ENCODE measurements at places on chromosomes 5 and 9. TPM values are rescaled to one million over a fixed set of nuclear protein-coding genes. Genes with fewer than 3 reads are reported as not detected.

DNA sequence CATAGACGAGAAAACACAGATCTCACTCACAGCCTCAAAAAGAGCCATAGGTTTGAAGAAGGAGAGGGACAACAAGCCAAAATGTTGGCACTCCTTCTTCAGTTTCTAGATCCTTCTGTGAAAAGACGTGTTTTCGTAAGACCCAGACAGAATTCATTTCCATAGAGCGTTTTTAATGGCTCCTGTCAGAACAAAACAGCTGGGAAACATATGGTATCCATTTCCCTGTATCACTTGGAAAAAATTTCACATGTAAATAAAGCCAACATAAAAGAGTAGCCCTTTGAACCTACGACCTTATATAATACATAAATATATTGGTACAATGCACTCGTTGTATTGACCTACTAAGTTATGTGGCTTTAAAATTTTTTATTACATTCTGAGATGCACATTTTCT, 108.1 kb downstream of the SNCAIP start:
- DNase-seq: no peak

DNA sequence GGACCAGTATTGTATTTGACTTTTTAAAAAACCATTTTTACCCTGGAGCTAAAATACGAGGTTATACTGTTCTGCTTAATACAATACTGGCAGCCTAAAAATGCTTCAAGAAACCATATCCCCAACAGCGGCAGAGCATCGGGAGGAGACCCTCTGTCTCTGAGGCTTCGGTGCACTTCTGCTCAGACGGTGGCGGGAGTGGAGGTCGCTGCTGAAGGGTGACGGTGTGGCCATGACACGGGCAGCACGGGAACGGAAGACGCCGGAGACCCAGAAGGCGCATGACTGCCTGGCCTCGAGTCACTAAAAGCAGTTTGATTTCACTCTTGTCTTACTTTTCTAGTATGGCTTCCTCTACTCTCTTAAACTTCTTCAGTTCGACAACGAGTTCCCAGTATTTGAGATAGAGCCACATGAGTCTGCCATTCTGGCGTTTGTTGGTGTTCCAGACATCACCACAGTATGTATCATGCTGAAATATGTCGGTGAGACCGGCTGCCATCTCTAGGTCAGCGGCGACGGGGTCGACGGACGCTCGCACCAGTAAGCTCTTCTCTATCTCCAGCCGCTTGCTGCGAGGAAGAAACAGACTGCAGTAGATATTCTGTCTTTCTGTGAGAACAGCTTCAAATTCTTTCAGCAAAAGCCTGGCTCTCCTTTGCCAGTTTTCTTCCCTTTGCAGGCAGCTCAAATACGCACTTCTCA, 12.8 kb downstream of the CCDC127 start:
- no peak for DNase-seq

- DNase-seq: no peak
Observed at GRCh38 chr9:98129451-98129881, 10.4 kb upstream of the TRIM14 start.

DNA sequence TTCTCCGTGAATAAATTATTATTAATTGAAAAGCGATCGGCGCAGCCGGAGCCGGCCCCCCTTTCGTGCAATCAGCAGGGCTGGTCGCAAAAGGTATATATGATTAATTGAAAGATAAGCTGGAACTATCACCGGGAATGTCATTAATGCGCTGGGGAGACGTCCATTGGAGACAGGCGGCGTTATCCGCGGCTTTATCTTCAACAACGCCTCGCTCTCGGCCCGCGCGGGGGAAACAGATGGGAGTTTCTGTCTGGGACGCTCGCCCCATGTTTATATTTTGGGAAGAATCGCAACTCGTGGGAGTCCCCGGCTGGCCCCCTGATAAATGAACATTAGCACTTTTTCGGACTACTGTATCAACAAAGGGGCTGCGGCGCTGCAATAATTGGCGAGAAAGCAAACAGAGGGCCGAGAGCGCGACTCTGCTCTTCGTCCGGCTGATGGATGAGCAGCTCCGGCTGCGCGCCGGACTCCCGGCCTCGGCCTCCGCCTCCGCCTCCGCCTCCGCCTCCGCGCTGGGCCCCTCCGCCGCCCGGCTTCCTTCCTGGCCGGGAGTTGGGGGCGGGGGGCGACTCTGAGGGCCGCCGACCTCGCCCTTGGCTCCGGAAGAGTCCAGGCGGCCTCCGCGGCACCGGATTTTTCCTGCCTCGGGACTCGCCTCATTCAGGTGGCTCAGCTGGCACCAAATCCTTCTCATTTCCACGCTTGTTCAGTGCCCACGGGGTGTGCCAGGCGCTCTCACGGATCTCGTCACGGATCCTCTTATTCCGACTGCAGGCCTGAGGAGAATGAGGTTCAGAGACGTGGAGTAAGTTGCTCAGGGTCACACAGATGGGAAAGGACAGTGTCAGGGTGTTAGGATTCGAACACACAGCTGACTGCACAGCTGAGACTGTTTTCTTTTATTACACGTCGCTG, 3.6 kb upstream of the NKX2-5 start:
- no peak for DNase-seq

DNA sequence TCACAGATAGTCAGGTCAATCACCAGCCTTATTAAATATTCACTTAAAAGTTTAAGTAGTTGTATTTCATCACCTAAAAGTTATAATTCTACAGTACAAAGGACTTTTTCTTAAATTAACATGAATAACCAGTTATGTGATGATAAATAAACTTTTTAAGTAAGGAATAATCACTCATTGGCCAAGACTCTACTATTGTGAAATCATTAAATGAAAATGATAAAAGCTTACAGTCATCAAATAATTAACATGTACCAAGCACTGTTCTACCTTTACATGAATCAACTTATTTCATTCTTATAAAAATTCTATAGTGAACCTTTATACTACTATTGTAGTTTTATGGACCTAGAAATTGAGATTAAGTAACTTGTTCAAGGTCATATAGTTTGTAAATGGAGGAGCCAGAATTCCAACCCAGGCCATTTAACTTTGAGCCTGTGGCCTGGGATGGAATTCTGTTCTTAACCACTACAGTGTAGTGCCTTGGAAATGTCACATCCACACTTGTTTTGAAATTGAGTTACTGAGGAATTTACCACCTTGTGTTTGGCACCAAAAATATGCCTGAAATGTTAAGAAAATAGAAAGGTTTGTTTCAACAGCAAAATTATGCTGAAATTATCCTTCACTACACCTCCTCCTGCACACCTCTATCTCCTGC, 32.8 kb upstream of the MSANTD3 start:
- DNase-seq: no peak

DNA sequence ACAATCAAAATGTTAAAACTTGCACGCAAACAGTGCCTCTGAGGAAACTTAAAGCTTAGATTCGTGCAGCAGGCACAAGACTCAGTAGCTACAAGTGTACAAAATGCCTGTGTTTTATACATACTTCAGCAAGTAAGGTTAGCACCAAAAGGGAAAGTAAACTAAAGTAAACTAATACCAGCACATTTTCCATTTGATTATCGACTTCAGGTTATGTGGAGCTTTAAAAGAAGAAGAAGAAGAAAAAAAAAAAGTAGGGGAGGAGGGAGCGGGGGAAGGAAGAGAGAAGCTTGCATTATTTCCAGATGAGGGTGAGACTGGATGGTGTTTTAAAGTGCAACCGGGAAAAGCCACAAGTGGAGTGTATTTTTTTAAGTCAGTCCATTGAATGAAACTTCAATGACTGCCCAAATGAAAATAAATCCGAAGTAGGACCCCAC, 596 bp upstream of the ADAMTS6 start:
- no peak for DNase-seq

DNA sequence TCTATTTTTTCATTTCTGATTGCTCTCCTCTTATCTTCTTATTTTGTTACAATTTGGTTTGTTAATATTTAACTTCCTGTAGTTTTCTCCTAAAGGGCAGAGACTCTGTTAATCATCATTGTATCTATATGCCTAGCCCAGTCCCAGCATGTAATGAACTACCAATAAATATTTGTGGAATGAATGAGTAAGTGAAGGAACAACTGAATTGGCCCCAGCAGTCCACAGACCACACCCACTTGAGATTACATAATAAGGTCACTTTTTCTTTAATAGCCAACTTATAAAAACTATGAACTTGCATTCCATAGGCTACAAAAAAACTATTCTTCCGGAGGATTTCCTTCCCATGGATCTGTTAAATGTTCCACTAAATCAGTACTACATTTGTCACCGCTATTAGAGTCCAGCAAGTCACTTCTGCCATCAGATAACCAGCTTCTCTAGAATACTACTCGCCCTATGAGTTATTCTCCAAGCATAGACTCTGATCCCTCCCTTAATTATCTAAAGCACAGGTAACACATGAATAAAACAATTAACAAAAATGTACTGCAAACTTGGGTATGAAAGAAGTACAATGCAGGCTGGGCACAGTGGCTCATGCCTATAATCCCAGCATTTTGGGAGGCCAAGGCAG, 27.5 kb upstream of the TNPO1 start:
- no peak for DNase-seq

DNA sequence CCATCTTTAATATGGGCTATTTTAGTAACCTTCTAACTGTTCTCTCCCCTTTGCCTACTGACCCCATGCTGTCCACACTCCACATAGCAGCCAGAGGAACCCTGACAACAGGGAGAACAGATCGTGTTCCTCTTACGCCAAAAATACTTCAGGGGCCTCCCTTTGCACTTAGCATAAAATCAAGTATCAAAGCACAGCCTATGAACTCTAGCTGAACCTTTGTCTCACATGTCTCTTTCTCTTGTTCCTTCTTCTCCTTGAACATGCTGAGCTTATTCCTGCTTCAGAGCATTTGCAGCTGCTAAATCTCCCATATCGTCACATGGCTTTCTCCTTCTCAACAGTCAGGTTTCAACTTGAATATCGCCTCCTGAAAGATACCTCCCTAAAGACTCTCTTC, 698.8 kb upstream of the C9orf72 start:
- DNase-seq: no peak

DNA sequence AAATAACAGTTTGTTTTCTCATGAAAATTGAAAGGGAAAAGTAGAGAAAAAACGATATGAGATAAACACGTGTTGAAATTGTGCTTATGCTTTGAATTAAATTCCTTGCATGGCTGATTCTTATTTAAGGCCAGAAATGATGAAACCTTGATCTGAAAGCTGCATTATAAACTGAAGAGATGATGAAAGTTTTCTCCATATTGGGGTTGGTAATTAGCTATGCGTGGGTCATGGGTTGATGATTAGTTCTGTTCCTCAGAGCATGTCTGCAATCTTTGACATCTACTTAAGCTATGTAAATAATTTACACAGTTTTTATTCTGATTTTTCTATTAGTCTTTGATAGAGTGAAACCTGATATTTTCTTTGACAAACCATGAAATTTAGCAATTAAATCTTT, 264.1 kb downstream of the CD180 start:
- no peak for DNase-seq

GRCh38 chr9:126461029-126461428, 134.4 kb downstream of the MVB12B start:
- DNase-seq: no peak

GRCh38 chr5:43643327-43643726, 40.3 kb downstream of the NNT start:
- no peak for DNase-seq

ADAMTSL1 gene
- total RNA-seq: 1.9 TPM

ABLIM3 gene
- total RNA-seq: 87.7 TPM

SLC2A6 gene
- total RNA-seq: 1.3 TPM

LCN15 gene
- total RNA-seq: not detected

IL4 gene
- not detected for total RNA-seq

ATP6V1G1 gene
- total RNA-seq: 34.1 TPM

BTNL3 gene
- total RNA-seq: not detected
